Activated CD4-positive, alpha-beta T cell treated with anti-CD3 and anti-CD28 coated beads, Interleukin-2, amount 50 U/mL, for 48 hours (primary cell): ENCODE measurements at places on chromosomes 1 and 21.

- DNase-seq = no peak
Observed at GRCh38 chr1:7753641-7754040, 17.5 kb upstream of the VAMP3 start.

GRCh38 chr1:202105571-202106339 lies 17.0 kb upstream of the GPR37L1 start:
- DNase-seq = no peak

GRCh38 chr1:94227624-94228023 lies 9.8 kb downstream of the ARHGAP29 start:
- DNase-seq = no peak

DNA sequence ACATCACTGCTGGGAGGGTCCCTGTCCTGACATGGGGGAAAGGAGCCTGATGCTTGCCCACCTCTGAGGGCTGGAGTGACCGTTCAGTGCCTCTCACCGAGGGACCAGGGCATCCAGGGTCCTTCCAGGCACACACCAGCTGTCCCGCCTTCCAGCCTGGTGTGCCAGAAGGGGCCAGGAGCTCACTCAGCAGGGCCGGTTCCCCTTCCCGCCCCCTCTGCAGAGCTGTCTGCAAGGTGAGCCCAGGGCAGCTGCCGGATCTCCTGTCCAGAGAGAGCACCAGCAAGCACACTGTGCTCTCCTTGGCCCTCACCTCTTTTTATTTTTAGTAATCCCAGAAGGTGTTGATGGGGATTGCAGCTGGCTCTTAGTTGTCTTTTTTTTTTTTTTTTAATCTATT lies 16.9 kb downstream of the H6PD start:
- DNase-seq = no peak

DNA sequence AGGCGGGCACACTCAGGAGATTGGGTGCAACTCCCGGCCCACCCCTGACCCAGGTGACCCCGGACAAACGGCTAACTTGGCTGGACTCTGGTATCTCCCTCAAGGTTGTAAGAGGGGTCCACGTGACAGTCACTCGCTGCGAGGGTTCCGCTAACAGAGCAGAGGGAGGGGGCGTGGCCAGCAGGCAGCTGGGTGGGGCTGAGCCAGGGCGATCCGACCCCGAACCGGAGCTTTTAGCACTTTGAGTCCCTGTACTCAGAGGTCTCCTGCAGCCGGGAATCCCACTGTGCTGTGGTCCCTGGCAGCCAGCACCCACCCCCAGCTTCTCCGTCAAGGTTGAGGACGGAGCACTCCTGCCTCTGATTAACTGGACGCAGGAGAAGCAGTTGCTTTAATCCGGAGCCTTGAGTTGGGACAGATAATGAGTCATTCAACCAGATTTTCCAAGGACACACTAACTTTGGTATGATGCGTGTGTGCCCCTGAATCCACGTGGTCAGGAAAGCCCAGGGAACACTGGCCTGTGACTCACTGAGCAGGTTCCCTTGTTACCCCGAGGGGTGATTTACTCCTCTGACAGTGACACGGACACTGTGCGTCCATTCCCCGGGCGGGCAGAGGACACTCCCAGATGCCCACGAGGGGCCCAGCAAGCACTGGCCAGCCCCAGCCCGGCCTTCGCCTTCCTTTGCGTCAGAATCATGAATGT lies 16.8 kb downstream of the TRPM2 start:
- DNase-seq = no peak

GRCh38 chr1:182603646-182604174 lies 479 bp downstream of the RGS16 start:
- DNase-seq = no peak

DNA sequence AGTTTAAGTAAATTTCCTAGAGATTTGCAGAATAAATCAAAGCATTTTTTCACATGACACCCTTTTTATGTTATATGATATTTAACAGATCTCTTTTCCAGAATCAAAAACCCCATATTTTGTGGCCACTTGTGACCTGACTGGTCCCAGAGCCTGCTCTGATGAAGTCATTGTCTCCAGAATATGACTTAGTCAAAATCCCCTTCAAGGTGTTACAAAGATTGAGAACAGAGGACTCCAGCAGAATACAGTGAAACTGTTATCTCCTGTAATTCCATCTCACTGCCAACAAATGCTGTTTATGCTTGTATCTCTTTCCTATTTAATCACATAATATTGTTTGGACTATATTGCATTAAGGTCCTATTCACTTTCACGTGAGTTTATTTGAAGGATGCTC lies 25.6 kb downstream of the RGS1 start:
- DNase-seq = no peak
